ENCODE measurements at places on chromosomes 7 and 10.

DNA sequence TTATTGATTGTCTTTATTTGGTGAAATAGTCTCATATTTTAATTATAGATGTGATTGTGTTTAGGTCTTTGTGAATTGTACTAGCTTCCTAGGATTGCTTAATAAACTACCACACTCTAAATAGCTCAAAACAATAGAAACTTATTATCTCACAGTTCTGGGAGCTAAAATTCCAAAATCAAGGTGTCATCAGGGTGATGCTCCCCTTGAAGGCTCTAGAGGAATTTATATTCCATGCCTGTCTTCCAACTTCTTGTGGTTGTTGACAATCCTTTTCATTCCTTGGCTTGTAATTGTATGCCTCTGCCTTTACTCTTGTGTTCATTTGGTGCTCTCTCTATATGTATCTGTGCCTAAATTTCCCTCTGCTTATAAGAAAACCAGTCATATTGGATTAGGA lies 155.3 kb upstream of the AKR1E2 start:
- DNase-seq = no peak

- no peak for DNase-seq
Observed at GRCh38 chr7:149020483-149020882, 7.8 kb downstream of the PDIA4 start.

DNA sequence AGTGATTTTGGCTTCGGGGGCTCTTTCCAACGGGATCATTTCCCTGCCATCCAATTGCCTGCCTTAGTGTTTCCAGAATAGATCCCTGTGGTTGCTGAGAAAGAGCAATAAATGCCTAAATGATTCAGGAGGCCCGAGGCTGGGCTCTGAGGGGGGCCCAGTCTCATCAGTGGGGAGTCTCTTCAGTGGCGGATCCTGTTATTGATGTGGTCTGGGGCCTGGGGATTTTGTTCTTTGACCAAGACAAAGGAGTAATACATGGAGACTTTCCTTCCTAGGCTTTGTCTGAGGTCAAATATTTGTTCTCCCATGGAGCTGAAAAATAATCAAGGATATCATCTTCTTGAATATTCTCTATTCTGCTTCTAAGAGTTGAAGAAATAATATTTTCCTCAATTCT lies 40.8 kb downstream of the TAS2R41 start:
- DNase-seq = no peak

DNA sequence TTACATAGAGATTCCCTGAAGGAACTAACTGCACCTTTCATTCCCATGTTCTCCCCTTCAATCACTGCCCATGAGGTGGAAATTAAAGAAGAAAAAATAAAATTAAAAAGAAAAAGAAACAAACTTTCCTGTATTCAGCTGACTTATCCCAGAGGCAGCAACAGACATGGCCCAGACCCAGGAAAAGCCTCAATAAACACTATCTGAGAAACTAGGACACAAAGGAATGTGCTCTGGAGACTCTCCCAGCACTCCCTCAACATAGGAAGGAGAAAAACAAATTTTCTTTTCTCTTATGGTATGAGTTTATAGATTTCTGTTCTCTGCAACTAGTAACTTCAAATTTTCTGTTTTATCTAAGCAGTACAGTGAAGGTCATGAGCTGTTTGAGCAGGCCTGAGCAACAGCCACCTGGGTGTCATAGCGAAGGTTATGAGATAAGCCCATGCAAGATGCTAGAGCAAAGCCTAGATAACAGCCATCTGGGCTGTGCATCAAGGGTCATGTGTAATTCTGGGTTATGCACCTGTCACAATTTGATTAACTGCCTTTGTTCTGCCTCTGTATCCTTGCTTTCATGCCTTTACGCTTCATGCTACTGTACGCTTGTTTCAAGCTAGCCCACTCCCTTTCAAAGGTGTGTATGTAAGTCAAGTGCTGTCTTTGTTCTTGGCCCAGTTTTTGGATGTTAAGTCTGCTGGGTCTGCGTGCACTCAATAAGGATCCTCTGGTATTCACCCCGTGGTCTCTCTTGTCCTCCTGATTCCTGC lies 11.0 kb upstream of the OR6B1 start:
- DNase-seq = no peak

DNA sequence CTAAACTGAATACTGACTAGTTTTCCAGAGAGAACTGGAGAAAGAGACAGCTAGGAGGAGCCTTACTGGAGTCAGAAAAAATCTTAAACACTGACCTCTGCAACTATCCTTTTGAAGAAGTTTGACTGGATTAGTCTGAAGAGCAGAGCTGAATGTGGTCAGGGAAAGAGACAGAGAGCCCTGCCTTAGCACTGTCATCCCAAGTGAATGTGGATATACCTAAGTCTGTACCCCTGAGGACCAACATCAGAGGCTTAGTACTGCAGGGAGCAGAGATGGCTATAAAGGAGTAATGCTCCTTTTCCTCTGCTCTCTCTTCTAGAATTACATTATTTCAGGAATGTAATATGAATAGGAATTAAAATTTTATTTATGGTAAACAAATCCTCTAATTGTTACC lies 69.8 kb upstream of the TMEM140 start:
- no peak for DNase-seq

DNA sequence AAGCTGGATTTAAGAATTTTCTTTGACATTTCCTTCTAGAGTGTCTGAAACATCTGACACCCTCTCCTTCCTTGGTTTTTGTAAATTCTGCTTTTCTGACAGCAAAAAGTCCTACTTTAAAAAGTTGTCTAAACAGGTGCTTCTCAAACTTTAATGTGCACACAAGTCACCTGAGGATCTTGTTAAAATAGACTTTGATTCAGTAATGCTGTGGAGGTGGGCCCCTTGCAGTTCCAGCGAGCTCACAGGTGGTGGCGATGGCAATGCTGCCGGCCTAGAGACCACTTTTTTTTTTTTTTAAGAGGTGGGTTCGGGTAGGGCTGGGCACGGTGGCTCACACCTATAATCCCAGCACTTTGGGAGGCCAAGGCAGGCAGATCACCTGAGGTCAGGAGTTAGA lies 77.1 kb downstream of the ABCC2 start:
- no peak for DNase-seq
